Left lobe of liver (tissue), 2 donors: ENCODE measurements at places on chromosomes 4 and X. TPM values are rescaled to one million over a fixed set of nuclear protein-coding genes. Genes with fewer than 3 reads are reported as not detected.

- no peak for DNase-seq
These were observed 58.1 kb upstream of the HOPX start for GRCh38 chr4:56739066-56739777.

DNA sequence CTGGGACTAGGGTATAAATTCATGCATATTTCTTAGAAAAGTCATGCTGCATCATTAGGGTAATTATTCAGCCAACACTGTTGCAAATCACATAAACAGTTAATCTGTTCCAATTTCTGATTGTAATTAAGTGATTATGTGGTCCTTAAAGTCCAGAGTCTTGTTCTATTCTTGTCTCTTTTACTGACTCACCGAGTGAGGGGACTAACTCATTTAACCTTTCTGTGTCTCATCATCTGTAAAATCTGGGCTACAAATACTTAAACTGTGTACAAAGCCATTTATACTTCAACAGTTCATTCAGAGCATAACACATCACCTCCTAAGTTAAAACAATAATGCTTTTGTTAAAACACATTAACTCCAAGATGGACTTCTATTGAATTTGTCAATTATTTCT is 65.4 kb upstream of the KLHL13 start:
- no peak for DNase-seq

DNA sequence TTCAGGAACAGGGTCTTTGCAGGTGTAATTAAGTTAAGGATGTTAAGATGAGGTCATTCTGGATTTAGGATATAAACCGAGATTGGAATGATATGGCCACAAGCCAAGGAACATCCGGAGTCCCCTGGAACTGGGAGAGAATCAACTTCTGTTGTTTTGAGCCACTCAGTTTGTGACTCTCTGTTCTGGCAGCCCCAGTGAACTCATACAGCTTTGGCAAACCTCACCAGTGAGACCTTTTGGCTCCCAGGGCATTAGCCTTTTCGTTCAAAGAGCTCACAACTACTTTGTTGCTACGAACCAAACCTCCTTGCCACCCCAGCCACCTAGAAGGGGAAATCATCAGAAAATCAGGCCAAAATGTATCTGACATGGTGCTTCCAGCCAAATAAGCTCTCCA is 80.4 kb downstream of the MTMR1 start:
- peak; percentile 49 for DNase-seq

DNA sequence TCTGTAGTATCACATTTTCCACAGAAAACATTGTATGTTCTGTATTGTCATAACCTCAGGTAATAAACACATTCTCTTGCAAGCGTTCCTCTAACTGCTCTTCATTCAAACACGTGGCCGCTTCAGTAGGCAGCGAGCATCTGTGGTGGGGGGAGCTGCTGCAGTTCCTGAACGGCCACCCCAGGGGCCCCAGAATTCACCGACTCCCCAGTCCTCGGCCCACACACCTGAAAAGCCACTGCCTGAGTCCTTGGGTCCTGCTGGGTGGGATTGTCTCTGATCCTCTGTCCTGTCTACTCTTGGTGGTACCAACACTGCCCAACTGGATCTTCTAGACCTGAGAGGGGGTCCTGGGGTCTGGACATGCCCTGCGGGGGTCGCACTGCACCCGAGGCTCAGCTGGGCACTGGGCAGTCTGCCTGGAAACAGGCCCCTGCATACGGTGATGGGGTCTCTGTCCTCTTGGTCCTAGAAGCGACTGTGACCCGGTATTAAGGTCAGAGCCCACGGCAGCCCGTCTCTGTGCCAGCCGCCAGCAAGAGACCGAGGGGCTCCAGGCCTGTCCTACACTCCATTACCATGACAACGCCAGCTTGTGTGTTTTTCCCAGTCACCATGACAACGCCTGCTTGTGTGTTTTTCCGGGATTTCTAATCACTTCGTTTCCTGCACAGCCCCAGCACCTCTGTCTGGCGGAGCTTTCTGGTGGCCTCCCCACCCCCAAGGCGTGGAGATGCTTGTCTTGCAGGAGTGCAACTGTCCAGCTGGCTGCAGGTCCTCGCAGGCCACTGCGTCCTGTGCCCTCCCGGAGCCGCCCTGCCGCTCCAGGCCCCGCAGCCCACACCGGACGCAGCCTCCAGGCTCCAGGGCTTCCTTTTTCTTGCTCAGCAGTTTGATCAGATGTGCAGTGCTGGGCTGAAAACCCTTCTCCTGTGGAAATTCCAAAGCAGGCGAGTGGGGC is 16.0 kb downstream of the CTBP1 start:
- no peak for DNase-seq

DNA sequence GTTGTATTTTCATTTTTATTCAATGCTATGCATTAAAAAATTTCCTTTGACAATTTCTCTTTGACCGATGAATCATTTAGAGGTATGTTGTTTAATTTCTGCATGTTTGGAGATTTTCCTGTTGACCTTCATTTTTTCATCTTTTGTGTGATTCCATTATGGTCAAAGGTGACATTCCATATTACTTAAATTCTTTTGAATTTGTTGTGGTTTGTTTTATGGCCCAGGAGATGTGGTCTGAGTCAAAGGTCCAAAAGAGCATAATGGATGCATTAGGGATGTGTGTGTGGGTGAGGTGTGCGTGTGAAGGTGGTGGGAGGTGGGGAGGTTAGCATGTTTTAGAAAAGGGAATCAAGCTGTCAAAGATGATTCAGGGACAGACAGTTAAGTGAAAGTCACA is 76.0 kb upstream of the GIMD1 start:
- DNase-seq: no peak

GRCh38 chrX:38657562-38657961 is 96.2 kb downstream of the TSPAN7 start:
- no peak for DNase-seq

Gene KLHL34
- total RNA-seq: 0.33 TPM

GRCh38 chr4:16136311-16136710 is 52.5 kb upstream of the PROM1 start:
- no peak for DNase-seq
